ENCODE measurements at places on chromosomes 6 and 20.

DNA sequence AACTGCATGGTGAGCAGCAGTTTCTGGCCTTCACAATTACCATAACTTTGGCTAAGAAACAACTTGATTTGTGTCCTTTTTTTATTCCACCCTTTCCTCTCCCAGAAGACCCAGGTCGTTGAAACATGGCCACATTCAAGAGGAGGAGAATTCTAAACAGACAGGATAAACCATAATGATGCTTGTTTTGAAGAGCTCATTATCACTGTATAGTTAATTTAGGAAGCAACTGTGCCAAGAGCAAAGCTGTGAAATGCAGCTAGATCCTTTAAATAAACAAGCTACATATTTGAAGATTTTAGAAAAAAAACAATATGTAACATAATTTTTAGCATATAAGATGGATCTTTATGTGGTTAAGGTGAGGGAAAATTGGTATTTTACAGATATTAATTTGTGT is 104.5 kb downstream of the KLHL32 start:
- DNase-seq, result no peak

DNA sequence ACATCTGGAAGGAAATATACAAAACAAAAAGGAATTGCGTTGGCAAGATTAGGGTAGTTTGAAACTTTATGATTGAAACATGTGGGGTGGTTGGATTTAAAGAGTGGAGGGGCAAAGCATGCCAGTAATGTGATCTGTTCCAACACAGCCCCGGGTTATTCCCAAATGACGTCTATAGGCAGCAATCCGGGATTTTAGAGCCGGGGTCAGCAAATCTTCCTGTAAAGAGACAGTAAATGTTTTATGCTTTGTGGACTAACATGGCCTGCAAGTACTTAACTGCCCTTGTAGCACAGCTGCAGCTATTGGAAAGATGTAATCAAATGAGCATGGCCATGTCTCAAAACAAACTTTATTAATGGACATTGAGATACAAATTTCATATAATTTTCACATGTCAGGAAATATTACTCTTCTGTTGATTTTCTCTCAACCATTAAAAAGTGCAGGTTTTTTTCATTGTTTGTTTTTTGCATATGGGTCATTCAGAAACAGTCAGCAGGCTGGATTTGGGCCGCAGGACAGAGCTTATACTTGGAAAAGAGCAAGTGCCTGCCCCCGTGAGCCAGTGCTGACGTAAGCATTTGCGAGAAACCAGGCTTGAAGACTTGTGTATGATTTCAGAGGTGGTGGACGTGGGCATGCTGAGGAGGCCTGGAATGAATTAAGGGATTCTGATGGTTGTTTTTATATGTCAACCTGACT is 136.5 kb downstream of the DOK5 start:
- DNase-seq, result no peak

DNA sequence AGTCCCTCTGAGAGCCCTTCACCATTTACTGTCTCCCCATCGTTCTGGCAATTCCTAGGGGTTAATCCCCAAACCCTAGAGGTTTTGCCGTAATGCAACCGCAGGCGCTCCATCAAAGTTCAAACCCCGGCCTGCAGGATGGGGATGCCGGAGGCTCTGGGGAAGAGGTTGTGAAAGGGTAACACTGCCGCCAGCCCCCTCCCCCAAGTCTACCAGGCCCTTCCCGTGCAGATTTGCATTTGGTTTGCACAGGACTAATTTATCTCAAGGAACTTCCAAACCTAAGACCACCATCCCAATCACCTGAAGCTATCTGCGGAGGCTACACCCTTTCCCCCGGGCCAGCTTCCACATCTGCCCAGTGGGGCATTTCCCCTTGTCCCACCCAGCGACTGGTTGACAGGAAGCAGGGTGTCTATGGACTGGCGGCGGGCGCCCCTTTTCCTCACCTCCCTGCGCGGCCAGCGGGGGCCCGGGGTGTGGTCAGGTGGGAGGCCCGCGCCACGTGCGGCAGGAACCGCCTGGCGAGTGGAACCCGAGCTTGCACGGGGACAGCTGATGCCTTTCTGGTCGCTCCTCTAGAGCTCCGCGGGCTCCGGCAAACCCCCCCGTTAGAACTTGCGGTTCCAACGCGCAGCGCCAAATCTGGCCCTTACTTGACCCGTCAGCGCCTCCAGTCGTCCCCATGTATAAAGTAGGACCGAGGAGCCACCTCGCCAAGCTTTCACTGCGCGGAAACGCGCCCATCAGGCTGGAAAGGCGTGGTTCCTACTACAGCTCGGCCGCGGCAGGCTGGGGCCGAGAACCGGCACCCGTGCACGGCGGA is 9.4 kb upstream of the SLC4A11 start:
- DNase-seq, result no peak

DNA sequence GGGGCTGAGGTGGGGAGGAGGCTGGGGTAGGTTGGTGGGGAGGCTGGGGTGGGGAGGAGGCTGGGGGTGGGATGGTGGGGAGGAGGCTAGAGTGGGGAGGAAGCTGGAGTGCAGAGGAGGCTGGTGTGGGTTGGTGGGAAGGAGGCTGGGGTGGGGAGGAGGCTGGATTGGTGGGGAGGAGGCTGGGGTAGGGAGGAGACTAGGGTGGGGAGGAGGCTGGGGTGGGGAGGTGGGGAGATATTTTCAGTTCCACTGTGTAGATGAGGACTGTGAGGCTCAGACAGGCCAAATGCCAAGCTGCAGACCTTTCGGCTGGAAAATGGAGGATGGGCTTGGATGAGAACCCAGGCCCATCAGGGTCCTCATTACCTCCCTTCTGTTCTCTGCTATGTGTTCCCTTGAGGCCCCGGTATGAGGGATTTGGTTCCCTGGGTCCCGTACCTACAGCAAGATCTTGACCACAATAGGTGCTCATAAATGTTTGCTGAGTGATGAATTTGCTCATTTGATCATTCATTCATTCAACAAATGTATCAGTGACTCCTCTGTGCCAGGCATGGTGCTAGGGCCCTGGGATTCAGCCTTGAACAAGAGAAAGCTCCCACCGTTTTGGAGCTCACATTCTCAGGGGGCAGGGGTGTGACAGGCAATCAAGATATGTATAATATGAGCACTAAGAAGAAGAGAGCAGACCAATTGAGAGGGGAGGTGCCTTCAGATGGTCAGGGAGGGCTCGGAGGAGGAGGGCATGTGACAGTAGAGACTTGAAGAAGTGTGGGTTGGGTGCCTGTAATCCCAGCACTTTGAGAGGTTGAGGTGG is 36.1 kb upstream of the NOL4L start:
- DNase-seq, result no peak

GRCh38 chr6:152129691-152130151 is 322.2 kb downstream of the ESR1 start:
- no peak for DNase-seq

GRCh38 chr6:87082160-87082721 is 12.7 kb downstream of the CGA start:
- no peak for DNase-seq

DNA sequence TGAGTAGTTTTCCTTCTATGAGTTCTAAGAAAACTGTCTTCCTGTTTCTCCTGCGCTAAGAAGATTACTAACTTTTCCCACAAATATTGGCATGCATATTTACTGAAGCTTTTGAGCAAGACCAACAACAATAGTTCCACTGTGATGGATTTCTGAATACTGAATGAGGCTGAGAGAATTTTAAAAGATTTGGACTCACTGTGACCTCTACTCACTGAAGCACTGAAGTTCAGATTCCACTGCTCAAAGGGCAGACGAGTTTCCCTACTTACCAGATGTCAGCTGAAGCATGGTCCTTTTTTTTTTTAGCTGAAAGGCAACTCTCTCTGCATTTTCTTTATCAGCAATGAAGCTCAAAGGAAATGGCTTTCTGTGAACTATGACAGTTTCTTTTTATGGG is 718.5 kb downstream of the RFPL4B start:
- DNase-seq, result peak; percentile 29

DNA sequence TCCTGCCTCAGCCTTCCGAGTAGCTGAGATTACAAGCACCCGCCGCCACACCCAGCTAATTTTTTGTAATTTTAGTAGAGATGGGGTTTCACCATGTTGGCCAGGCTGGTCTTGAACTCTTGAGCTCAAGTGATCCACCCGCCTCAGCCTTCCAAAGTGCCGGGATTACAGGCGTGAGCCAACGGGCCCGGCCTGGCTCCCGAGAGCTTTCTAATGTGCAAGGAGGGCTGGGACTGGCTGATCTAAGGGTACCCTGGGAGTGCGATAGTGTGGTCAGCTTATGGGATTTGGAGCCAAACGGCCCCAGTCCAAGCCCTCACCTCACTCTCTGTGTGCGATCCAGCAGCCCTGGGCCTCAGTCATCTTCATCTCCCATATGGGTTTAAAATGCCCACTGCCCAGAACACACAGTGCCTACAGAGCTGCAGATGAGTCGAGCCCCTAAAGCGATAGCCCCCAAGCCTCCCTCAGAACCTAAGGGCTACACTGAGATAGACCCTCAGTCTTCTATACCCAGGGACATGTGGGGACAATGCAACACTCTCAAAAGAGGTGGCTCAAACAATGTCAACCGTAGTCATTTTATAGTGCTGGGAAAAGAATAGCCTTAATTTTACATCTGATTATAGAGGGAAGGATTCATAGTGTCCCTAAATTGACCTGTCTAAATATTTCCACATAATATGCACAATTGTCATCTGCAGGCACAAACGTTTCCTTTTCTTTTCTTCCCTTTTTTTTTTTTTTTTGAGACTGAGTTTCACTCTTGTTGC is 50.1 kb downstream of the SSR1 start:
- no peak for DNase-seq

DNA sequence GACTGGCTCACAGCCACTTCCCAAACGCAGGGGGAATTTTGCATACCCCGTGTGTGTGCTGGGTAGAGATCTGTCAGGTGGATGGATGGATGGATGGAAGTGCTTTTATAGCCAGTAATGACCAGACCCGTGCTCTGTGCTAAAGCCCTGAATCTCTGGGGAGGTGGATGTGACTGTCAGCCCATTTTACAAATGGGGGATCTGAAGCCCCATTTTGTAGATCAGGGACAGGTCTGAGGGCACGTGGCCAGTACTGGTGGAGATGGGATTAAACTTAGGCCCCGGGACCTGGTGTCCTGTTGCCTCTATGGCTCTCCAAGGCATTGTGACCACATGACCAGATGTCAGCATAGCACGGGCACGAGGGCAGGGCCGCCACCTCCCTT is 38.2 kb upstream of the ZBP1 start:
- DNase-seq, result no peak

DNA sequence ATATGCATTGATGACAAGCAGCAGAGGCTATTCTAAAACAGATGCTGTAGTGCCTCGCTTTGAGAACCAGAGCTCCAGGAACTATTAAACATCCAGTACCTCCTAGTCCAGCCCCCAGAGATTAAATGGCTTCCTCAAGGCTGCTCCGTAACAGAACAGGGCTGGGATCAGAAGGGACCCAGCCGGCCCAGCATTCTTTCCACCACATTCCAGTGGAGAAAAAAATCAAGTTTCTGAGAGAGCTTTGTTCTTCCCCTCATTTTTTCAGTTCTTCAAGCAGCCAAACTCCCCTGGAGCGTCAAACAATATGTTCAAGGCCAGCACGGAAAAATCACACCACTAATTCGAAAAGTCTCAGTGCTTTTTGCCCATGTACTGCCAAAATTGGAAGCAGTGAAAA is 5.8 kb upstream of the STMND1 start:
- no peak for DNase-seq

GRCh38 chr6:132511831-132512220 is 1.1 kb downstream of the STX7 start:
- no peak for DNase-seq

DNA sequence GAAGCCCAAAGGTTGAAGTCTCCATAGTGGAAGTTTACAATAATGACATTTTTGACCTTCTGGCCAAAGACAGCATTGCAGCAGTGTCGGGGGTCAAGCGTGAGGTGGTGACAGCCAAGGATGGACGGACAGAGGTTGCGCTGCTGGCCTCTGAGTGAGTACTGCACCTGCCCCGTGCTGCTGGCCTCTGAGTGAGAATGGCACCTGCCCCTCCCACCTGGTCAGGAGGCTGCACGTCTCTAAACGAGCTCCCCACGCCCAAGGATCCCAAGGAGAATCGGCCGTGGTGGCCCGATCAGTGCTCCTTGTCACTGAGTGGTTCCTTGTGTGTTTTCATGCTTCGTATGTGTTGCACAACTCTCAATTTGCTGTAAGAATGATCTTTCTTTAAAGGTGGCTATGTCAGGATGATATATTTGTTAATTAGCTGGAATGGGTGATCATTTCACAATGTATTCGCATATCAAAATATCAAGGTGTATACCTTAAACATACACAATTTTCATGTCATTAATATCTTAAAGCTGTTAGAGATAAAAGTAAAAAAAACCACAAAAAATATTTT is 40.4 kb downstream of the FRMD1 start:
- no peak for DNase-seq

DNA sequence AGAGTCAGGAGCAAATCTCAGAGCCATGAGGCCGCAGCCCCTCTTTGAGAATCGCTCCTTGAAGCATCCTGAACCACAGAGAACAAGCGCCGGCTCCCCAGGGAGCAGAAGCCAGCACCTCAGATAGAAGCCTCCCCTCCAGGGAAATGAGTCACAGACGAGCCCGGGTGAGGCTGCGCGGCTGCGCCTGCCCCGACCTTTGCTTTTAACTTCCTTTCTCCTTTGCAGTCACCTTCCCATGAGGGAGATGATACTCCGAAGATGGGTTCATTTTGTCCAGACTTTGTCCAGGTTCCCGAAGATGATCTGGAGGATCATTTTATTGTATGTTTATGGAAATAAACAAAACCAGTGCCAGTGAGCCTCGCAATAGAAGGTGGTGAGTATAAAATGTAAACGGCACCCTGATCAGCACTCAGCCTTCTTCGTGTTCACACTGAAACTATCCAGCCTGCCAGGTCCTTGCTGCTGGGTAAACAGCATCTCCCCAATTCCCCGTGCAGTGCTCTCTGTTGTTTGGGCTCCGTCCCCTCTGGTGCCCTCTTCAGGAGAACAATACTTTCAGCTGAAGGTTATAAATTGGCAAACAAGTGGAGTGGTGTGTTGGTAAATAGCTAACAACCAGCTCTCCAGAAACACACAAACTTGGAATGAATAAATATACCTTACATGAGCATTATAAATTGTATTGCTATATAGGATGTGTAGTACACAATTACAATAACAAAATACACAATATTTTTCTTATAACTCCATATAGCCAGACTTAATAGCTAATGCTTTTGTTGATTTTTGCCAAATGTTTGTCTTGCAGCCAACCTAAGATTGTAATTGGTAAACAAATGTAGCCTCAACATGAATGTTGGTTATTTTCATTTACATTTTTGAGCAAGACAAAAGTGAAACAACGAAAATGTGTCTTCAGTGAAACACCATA is 41.4 kb upstream of the TMEM181 start:
- DNase-seq, result peak; percentile 85

- DNase-seq, result no peak
Measured at GRCh38 chr6:135004399-135004798, 50.2 kb downstream of the HBS1L start.

DNA sequence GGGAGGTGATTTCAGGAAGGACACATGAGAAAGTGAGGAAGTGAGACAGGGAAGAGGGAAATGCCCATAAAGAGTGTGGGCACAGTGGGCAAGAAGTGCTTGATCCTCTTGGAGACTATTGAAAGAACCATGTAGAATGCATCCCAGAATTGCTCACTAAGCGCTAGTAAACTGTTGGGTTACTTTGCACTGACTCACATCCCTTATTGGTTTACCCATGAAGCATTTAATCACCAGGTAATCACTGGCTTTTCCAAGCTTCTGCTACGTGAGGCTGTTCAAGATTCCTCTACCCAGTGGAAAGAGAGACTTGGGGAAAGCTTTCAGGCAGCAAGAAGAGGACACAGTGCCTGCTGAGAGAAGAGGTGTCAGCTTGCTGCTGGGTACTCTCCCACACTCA is 410.0 kb upstream of the JAG1 start:
- DNase-seq, result no peak
